ENCODE measurements at places on chromosomes 12 and 14.

GRCh38 chr12:106601496-106601895 lies 18.7 kb downstream of the RFX4 start:
- no peak for DNase-seq

- no peak for DNase-seq
Observed at GRCh38 chr12:10196210-10196609, 16.5 kb upstream of the GABARAPL1 start.

DNA sequence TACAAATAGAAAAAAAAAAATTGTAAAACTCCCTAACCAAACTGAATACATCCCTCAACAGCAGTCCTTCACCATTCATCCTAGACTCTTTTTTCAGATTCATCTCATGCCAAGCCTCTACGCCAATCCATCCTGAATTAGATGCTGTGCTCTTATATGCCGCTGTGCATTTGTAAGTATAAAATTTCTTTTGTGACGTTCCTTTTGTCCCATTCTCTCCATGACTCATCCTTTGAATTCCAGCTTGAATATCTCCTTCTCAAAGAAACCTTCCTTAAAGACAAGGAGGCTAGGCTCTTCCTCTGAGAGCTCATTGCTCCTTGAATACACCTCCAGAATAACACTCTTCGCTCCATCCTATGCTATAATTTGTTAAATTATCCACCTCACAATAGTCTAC lies 359.2 kb downstream of the RMST start:
- DNase-seq = no peak

- no peak for DNase-seq
Observed at GRCh38 chr14:100691395-100692056, 35.2 kb upstream of the DLK1 start.

GRCh38 chr14:70121521-70121920 lies 67.2 kb downstream of the SLC8A3 start:
- no peak for DNase-seq

DNA sequence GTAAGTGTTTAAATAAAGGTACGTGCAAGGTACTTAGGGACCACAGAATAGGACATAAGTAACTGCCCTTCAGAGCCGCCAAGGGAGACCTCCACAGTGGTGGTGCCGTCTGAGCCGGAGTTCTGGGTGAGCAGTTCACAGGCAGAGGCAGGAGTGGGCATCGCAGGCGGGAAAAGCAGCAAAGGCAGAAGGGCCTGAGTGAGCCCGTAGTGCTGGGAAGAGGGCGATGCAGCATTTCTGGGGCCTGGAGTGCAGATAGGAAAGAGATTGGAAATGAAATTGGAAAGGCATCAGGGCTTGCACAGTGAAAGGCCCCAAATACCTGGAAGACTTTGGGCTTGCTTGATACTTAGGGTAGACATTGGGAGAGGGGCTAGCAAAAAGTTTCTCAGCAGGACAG lies 32.9 kb downstream of the EVL start:
- DNase-seq = no peak

GRCh38 chr12:3342051-3342450 lies 149.0 kb upstream of the PRMT8 start:
- no peak for DNase-seq

DNA sequence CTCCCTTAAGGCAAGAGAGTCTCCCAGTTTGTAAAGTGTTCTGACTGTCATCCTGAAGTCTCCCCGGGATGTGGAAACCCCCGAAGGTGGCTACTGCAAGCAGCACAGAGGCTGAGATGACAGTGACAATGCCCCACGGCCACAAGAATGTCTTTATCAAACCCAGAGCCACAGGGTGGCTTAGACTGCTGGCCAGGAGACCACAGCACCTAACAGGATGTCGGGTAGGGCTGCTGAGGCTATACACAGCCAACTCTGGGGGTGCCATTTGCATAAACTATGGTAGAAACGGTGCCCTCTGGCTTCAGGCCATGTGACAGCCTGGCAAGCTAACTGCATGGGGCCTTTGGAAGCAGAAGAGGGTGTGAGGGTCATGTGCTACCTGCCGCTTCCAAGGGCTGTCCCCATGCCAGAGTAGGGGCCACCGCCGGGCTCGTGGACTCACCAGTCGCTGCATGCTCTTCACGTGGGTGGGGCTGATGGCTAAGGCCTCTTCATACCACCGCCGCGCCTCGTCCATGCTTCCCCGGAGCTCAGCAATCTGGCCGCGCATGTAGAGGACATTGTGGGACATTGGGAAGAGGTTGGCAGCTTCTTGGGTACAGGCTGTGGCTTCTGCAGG lies 180.9 kb downstream of the CALM1 start:
- no peak for DNase-seq

DNA sequence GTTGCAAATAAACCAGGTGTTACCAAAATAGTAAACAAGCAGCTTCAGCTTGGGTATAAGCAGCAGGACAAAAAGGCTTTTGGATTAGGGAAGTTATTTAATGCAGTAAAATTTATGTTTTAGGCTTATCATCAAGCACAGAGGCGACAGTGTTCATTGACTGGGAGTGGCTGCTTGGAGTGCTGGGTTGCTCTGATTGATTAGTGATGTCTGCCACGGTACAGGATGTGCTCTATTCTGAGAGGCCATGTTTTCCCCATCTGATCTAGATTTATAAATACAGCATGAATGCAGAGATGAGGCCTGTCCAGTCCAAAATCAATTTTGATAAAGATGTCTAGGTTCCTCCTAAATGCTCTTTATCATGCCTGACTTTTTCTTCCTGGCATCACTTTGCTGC lies 83.5 kb downstream of the MAP1LC3B2 start:
- no peak for DNase-seq

- DNase-seq = peak; percentile 69
Observed at GRCh38 chr14:91350813-91351511, 66.7 kb downstream of the CCDC88C start.

- no peak for DNase-seq
Observed at GRCh38 chr12:56013482-56013881, 7.4 kb upstream of the IKZF4 start.

DNA sequence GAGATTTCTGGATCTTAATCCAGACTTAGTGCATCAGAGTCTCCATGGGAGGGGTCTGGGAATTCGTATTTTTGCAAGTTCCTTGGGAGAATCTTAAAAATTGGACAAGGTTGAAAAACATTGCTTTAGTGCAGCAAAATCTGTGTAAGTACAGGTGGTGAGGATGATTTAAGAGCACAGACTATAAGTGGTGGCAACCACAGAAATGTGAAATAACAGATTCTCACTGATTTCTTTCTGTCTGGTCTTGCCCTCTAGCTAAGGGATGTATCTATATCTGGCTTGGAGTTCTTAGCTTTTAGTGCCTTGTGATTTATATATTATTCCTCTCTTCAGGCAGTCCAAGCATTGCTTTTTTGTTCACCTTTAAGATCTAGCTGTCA lies 116.2 kb downstream of the DIP2B start:
- no peak for DNase-seq

- no peak for DNase-seq
Observed at GRCh38 chr12:67633708-67634107, 14.8 kb upstream of the DYRK2 start.

GRCh38 chr12:44876544-44877410 lies 662 bp upstream of the NELL2 start:
- peak; percentile 48 for DNase-seq

GRCh38 chr12:109551108-109551507 lies 22.2 kb downstream of the MMAB start:
- no peak for DNase-seq

DNA sequence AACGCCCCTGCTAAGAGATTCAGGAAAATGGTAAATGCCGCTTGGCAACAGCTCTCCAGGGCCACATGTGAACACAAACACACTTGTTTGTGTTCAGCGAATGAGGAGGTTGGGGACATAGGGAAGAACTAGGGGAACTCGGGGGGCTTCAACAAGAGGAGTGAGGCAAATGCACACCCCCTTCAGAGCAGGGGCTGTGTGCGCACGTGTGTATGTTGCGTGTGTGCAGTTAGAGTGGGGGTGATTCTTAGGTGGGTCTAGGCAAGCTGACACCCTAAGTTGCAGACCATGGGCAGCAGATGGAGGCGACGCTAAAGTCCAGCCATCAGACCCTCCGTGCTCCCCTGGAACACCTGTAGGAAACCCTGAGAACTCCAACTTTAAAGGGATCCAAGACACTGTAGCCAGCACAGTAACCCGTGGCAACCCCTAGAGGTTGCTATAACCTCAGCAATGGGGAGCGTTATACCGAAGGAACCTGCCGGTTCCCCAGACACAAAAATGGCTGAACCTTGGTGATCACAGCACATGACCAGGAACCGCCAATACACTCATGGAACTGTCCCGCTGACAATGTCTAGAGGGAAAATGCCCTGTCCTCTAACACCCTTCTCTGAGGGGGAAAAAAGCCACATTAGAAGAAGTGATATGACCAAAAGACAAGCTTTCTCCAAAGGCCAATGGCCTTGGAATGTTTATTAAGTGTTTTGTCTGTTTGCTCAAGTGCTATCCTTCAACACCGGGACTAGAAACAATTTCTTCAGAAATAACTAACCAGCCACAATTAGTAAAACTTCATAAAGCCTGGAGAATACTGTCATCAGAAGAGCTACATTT lies 86.5 kb upstream of the CEP83 start:
- no peak for DNase-seq

DNA sequence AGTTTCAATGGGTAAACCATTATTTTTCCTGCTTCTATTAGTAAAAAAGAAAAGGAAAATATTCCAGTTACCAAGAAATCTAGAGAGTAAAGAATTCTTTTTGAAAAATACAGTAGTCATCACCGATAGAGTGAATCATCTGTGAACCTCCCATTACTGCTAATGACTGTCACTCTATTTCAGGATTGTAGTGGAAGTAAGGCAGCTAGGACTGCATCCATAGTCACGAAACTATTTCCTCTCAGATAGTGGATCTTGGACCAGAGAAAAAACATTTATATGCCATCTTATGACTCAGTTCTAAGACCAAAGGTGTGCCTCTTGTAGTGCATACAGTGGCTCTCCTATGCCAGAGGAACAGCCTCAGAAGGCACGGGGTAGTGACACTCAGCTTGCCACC lies 173.9 kb upstream of the PLEKHA5 start:
- DNase-seq = no peak

GRCh38 chr14:47674148-47674542 lies 1.3 kb downstream of the MDGA2 start:
- no peak for DNase-seq

DNA sequence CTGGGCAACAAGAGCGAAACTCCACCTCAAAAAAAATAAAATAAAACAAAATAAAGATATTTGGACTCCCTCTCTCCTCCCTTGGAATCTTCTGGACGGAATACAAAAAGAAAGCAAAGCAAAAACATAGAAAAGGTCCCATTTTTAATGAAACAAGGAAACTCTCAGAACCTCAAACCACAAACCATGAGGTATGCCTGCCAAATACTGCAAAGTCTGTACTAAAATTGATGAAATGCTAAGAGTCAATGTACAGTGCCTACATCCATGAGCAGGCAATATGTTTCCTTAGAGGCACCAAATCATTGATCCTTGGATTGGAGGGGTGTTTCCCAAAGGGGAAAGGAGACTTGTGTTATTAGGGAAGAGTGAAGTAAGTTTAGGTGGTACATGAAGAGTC lies 8.2 kb upstream of the RPS6KA5 start:
- DNase-seq = peak; percentile 21

- DNase-seq = no peak
Observed at GRCh38 chr14:99459481-99460100, 21.1 kb downstream of the SETD3 start.

DNA sequence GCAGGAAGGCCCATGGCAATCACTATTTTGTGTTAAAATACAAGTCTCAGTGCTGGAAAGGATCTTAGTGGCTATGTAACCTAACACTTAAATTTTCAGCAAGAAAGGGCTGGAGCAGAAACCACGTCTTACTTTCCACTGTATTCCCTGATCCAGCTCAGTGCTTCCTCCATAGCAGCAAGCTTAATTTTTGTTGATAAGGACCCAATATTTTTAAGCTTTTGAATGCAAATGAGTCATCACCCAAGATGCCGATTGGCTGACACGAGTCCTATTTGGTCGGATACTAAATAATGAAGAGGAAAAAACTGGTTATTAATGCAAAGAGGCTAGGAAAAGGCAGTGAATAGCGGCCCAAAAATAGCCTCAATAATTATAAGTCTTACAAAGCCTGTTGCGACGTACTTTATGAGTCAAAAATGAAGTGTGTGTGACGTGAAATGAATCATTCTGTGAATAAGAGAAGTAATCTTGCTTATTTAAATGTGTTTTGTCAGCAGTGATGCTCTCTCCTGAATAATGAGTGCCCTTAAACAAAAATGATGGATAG lies 46.9 kb upstream of the IGF1 start:
- DNase-seq = no peak

- DNase-seq = no peak
Observed at GRCh38 chr14:99380402-99380801, 100.3 kb downstream of the SETD3 start.

- no peak for DNase-seq
Observed at GRCh38 chr12:12181511-12181910, 85.3 kb downstream of the LRP6 start.

DNA sequence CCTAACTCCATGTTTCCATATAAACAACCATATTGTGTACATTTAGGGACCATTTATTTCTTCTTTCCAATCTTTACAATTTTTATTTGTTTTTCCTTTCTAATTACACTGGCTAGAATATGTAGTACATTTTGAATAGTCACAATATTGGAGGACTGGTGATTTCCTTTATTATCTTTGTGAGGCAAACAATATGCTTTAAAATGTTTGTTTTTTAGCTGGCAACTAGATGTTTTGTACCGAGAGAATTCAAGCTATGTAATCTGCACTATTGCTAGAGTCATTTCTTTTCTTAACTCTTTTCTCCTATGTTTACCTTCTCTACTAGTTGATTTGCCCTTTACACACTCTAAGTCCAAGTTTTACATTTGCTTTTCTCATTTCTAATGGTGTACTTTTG lies 13.3 kb upstream of the NTN4 start:
- DNase-seq = no peak

GRCh38 chr12:1510056-1510812 lies 84.1 kb downstream of the FBXL14 start:
- DNase-seq = no peak

DNA sequence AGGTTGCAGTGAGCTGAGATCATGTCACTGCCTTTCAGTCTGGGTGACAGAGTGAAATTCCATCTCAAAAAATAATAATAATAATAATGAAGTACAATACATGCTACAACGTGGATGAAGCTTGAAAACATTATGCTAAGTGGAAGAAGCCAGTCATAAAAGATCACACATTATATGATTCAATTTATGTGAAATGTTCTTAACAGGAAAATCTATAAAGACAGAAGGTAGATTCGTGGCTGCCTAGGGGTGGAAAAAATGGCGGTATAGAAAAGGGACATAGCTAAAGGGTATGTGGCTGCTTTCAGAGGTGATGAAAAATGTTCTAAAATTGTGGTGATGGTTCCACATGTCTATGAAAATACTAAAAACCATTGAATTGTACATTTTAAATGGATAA lies 41.0 kb upstream of the AMIGO2 start:
- no peak for DNase-seq
